ENCODE measurements at places on chromosomes 13 and 19. TPM values are rescaled to one million over a fixed set of nuclear protein-coding genes. Genes with fewer than 3 reads are reported as not detected.

DNA sequence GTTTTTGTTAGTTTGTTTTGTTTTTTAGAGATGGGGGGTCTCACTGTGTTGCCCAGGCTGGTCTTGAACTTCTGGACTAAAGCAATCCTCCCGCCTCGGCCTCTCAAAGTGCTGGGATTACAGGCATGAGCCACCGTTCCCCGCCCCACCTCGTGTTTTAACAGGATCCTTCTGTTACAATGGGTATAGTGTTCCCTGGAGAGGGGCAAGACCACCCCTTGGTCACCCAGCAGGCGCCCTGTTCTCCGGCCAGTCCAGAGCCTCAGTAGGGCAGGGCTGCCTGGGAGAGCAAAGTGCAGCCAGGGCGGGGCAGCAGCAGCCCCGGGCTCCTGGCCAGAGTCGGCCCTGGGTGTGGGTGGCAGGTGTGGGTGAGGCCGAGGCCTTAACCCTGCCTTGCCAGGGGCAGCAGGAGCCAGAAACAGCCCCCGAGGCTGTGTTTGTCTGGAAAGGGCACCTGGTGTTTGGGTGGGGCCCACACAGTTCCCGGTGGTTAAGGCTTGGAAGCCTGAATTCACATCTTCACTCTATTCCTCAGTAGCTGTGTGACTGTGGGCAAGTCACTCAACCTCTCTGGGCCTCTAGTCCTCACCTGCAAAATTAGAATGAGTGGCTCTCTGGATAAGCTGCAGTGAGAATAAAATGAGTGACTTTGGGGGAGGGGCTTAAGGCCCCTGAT lies 7.2 kb downstream of the VASP start:
- DNase-seq = no peak

TMEM86B gene
- total RNA-seq = 0.65 TPM

EFNB2 gene
- total RNA-seq = 27.5 TPM

ZNF699 gene
- total RNA-seq = 7.6 TPM

DNA sequence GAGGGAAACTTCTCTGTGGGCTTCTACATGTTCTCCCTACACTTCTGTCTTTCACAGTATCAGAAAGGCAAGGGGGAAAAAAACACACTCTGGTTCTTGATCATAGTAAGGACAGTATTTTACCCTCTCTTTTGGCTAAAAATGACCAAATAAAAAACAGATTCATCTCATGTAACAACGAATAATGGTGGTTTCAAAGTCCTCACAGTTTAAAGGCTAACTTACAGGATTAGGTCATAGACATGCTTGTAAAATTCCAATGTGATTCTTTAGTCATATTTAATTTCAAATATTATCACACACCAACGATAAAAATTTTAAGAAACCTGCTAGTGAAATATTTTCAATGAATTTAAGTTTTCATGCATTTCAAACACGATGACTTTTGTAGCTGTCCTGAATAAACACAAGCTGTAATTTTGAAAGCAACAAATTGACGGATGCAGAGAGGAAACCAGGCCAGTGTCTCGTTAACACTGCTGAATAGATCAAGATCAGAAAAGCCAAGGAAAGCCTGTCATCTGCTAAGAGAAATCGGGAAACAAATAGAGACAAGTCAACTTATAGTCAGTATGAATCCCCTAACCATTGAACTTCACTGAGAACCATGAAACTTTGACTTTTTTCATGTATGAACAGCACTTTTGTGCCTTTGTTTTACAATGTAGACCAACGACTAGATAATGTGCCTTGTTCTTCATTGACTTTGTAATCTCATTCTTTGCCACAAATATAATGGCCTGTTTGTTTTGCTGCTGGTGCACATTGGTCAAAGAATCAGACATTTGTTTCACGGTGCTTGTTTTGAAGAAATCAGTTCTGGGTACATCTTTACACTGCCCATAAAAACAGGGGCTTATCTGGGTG lies 22.0 kb downstream of the MBNL2 start:
- no peak for DNase-seq

ZNF723 gene
- not detected for total RNA-seq

HCST gene
- total RNA-seq = 9.5 TPM

ACP5 gene
- total RNA-seq = 27.5 TPM
